Osteoblast (primary cell): ENCODE measurements at places on chromosomes 3 and 15. TPM values are rescaled to one million over a fixed set of nuclear protein-coding genes. Genes with fewer than 3 reads are reported as not detected.

Gene GALK2
- 44.2 and 53.0 TPM in 2 replicates for total RNA-seq

Gene MEF2A
- 48.3 and 55.4 TPM in 2 replicates for total RNA-seq

Gene EAF2
- 1.2 and 1.4 TPM in 2 replicates for total RNA-seq

Gene P2RY13
- not detected in 2 replicates for total RNA-seq

GRCh38 chr3:180929376-180929775 is 16.9 kb downstream of the FXR1 start:
- H3K27me3 ChIP-seq, result no peaks in the 10 kb centered on the region
- DNase-seq, result no peak
- no peak overlapping the region for H3K27ac ChIP-seq
- H3K4me1 ChIP-seq, result peaks cover 9% of the 10 kb centered on the region
- no peak overlapping the region for H3K4me3 ChIP-seq

DNA sequence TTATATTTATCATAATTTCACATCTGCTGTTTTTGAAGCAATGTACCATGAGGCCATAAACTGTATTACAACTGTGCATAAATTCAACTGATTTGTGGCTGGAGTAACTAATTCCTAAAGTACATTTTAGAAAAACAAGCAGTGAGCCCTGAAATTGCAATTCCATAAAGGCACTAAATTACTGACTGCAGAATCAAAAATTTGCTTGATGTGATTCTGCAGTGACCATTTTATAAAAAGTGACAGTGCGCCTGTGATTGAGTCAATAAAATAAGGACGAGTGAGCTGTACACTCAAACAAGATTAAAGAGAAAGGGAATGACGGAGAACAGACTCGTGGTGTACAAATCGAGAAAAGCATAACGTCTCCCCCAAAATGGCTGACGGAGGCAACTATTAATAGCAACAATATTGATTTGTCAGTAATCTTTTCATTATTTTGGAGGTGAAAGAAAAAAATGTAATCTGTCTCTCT is 121.4 kb upstream of the MEIS2 start:
- no peaks in the 10 kb centered on the region for H3K36me3 ChIP-seq
- no peak overlapping the region for H3K4me3 ChIP-seq
- no peaks in the 10 kb centered on the region for H3K27me3 ChIP-seq
- H3K27ac ChIP-seq, result no peak overlapping the region
- DNase-seq, result no peak
- H3K4me1 ChIP-seq, result no peaks in the 10 kb centered on the region

- no peak overlapping the region for H3K27ac ChIP-seq
- DNase-seq, result no peak
- peaks cover 7% of the 10 kb centered on the region for H3K27me3 ChIP-seq
- H3K4me1 ChIP-seq, result no peaks in the 10 kb centered on the region
These were observed 57.9 kb upstream of the CTXND1 start for GRCh38 chr15:80309769-80310384.

DNA sequence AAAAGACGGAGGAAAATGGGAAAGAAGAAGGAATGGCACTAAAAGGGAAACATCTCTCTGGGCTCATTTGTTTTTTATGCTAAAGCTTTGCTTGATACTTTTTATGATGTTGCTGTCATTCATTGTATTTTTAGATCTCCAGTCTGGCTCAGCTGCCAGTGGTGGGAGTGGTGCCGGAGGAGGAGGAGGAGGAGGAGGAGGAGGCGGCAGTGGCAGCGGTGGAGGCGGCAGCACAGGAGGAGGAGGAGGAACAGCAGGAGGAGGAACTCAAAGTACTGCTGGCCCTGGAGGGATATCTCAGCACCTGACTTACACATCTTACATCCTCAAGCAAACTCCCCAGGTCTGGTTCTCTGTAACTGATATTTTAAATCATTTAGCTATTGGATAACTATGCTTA is 49.6 kb downstream of the MAP6D1 start:
- peaks cover 72% of the 10 kb centered on the region for H3K36me3 ChIP-seq
- H3K27me3 ChIP-seq, result no peaks in the 10 kb centered on the region
- H3K27ac ChIP-seq, result no peak overlapping the region
- no peak overlapping the region for H3K4me3 ChIP-seq

DNA sequence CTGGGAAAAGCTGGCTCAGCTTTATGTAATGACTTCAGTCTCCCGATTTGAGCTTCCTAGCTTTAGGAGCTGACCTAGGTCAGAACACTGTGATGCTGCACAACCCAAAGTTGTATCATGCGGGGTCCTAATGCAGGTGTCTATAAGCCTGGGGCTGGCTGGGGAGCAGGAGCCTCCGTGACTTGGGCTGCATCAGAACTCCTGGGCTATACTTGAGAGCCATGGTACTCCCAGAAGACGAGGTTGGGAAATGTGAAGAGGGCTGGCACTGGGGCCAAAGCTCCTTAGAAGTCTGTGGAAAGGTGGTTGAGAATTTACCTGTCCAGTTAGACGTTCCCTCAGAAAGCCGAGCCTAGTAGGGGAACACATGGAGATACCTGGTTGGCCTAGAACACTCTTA is 57.0 kb downstream of the BSN start:
- no peaks in the 10 kb centered on the region for H3K27me3 ChIP-seq
- no peak for DNase-seq
- H3K36me3 ChIP-seq, result no peaks in the 10 kb centered on the region
- H3K4me1 ChIP-seq, result peaks cover 2% of the 10 kb centered on the region
- H3K27ac ChIP-seq, result no peak overlapping the region

GRCh38 chr3:123878807-123879206 is 5.3 kb downstream of the MYLK start:
- H3K4me1 ChIP-seq, result peaks cover 25% of the 10 kb centered on the region
- no peak overlapping the region for H3K4me3 ChIP-seq
- H3K27ac ChIP-seq, result no peak overlapping the region
- no peaks in the 10 kb centered on the region for H3K27me3 ChIP-seq
- DNase-seq, result no peak
- peaks cover 37% of the 10 kb centered on the region for H3K36me3 ChIP-seq
